Right hindlimb (tissue), 1 donor: ENCODE measurements at places on chromosomes 16 and 17.

DNA sequence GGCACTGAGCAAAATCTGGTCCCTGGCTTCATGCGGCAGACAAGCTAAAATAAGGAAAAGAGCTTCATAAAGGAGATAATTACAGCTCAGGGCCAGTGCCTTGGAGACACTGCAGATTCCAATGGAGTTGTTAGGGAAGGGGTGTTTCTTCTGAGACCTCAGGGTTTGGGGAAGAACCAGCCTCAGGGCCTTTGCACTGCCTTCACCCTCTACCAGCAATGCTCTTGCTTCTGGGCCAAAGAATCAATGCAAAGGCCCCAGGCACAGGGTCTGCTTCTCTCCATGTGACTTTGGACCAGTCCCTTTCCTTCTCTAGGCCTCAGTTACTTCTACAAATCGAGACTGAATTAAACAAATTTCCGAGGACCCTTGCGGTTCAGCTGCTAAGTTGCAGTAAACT is 36.2 kb upstream of the GAN start:
- no peak for DNase-seq

DNA sequence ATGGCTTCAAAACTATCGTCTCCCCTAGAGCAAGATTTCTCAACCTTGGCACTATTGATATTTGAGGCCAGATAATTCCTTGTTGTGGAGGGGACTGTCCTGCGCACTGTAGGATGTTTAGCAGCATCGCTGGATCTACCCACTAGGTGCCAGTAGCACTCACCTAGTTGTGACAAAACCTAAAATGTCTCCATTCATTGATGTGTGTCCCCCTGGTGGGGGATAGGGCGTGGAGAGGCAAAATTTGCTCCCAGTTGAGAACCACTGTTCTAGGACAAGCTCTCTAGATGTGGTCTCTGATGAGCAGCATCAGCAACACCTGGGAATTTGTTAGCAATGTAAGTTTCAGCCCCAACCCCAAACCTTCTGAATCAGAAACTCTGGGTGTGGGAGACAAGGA is 259.0 kb downstream of the XYLT1 start:
- no peak for DNase-seq

DNA sequence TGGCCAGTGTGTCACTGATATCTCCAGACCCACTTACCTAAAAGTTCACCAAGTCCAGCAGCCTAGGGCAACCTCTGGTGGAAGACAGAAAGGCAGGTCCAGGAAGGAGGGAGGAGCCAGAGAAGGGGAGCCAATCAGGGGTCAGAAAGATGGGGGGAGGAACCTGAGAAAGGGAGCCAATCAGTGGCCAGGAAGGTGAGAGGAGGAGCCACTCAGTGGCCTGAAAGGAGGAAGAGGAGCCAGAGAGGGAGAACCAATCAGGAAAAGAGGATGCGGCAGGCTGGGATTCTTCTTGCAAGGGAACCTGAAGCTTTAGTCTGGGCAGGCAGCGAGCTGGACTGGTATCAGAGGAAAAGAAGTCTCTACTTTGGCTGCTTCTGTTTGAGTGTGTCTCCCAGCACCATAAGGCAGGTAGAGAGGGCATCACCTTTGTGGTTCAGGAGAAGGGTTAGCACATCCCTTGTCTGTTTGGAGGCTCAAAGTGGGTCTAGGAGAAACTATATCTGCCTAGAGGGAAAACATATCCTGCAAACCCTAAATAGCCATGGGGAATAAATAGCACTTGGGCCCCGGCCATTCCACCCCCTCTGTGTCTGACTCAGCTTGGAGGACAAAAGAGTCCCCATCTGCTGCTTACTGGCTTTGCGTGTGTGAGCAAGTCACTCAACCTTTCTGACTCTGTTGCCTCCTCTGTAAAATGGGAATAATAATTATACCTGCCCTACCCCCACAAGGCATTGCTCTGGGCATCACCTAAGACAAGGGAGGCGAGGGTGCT is 43.4 kb upstream of the CRHR1 start:
- DNase-seq: peak; percentile 26

GRCh38 chr17:69207151-69207550 is 21.5 kb downstream of the ABCA10 start:
- no peak for DNase-seq

DNA sequence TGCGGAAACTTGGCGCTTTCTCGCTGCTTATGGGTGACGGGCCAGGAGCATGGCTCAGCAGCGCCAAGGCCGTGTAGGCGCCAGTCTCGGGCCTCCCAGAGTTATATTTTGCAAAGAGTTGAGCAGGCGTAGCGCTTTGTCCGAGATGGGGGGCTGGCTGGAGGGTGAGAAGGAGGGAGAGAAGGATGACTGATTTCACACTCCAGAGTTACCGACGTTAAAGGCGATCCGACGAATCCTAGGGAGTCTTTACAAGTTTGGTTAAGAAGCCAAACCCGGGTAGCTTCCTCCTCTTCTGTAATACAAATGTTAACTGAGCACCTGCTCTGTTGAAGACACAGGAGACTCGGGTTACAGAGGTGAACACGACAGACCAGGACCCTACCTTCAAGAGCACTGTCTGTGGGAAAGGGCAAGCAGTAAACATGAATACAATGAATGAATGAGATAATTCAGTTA is 782 bp downstream of the POLR2A start:
- no peak for DNase-seq

GRCh38 chr17:14078027-14078426 is 8.7 kb downstream of the COX10 start:
- DNase-seq: no peak

DNA sequence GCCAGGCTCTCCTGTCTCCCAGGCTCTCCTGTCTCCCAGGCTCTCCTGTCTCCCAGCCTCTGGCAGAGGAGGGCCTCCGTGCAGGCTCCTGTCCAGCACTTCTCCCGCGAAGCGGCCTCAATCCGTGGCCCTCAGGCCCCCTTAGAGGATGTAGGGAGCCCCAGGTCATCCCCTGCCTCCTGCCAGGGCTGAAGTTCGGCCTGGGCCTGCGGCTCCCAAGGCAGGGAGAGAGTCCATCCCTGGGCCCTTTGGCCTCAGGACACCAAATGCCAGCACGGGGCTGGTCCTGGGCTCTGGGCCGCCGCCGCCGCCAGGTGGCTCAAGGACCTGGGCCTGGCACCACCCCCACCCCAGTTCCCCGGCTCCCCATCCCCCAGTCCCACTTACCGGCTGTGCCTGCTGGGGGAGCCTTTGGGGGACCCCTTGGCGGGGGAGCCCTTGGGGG is 370 bp downstream of the EVPL start:
- no peak for DNase-seq

GRCh38 chr17:40602445-40603443 is 37.5 kb upstream of the CCR7 start:
- no peak for DNase-seq

DNA sequence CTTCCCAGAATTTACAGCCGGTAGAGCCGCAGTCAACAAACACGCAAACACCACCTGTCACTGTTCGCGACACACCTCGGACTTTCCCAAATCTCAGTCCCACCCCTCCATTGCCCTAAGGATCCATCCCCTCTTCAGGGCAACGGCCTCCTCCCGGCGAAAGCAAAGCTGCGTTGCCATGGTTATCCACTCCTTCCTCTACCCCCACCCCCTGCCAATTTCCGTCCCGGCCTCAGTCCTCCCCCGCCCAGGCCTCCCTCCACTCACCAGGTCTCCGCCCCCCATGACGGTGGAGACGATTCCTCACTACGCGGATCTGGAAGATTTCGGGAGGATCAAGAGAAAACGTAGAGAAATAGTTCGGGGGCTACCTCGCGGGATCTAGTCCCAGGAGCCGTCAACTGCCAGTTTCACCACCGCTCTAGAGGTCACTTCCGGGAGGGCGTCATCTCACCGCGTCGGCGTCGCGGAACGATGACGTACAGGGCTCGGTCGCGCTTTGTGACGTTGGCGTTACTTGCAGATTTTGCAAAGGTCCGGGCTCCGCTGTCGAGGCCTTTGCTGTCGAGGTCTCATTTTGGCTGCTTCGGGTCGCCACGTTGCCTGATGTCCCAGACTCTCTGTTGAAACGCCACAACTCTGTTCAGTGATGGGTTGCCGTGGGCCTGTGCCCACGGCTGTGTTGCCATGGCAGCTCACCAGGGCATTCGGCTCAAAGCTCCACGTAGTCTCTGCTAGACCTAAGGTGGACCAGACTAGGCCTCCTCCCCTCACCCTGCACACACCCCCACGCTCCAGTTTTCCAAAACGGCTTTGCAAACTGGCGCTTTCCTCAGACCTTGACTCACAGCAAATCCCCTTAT is at the start of gene CWC25:
TSS of gene CWC25 (minus strand) at position 423 of the 863 bp plus-strand sequence. CDS start at position 285, 138 bp downstream.
- peak; percentile 98 for DNase-seq

- no peak for DNase-seq
Observed at GRCh38 chr16:85968041-85968920, 69.3 kb downstream of the IRF8 start.

DNA sequence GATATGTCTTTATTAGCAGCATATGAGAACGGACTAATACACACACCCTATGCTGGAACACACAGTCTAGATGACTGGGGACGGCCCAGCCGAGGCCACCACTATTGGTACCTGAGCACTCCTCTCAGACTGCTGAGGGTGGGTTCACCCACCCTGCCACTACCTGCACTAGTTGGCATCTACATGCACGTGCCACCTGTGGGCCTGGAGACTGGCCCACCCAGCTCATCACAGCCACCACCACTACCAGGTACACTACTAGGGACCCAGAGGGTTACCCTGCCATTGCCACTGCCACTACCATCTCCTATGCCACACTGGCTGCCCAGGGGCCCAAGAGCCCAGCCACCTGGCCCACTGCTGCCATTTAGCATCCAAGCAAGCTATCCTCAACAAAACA is 32.5 kb downstream of the MEAK7 start:
- DNase-seq: no peak

GRCh38 chr16:86662195-86662594 is 83.8 kb downstream of the FOXL1 start:
- DNase-seq: no peak

DNA sequence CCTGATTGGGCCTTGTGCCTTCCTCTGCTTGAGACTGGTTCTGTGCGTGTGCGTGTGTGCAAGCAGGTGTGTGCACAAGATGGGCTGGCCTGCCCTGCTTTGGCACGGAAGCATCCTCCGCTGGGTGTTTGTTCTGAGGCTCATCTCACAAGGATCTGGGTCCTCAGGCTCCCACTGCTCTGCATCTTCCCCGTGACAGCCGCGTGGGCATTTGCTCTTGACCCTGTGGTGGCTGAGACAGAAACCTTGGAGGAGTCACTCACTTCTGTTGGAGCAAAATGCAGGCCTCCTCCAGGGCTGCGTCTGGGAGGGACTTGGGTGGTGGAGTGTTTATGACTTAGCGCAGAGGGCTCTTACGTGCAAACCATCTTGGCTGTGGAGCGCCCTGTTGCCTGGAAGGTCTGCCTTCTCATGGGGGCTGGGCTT is 119.2 kb downstream of the RPTOR start:
- no peak for DNase-seq

DNA sequence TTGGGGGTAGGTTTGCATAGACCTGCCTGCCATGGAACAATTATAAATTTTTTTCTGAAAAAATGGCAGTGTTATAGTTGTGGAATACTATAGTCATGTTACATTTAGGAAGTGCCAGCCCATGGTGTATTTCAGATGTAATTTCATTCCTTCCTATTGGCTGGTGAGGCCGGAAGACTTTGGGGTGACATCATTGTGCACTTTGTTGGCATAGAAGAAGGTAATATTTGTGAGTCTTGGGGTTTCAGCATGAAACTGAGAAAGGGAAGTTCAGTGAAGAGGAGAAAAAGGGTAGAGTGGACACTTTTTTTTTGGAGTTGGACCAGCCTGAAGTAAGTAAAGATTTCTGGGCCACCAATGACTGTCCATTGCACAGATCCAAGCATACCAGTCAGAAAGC is 16.0 kb upstream of the HEATR6 start:
- DNase-seq: no peak

DNA sequence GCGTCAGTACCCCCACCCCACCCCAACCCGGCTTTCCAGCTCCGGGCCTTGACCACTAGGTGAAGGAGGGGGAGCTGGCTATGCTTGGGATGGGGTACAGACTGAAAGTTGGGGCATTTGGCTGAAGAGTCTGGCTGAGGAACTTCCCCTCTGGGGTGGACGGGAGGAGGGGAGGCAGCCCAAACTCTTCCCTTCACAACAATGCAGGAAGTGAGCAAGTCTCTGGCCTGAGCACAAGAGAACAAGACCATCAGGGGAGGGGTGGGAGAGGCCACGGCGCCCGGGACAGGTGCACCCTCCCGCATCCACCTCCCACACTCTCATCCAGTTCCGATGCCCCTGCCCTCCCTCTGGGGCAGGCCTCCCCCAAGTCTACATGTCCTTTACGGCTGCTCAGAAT is 5.6 kb downstream of the USH1G start:
- no peak for DNase-seq

DNA sequence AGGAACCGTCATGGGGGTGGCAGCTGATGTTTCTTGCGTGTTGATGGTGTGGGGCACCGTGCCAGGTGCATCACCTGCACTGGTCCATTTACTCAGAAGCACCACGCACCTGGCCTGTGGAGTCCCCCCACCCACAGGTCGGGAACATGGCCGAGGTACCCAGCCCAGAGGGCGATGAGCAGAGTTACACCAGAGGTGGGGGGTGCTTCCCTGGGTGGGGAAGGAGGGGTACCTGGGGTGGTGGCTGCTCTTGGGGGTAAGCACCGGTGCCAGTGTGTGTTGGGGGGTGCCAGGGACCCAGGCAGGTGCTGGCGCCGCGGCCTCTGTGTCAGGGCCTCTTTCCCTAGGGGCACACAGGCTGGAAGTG is 5.0 kb upstream of the ZNF750 start:
- no peak for DNase-seq

DNA sequence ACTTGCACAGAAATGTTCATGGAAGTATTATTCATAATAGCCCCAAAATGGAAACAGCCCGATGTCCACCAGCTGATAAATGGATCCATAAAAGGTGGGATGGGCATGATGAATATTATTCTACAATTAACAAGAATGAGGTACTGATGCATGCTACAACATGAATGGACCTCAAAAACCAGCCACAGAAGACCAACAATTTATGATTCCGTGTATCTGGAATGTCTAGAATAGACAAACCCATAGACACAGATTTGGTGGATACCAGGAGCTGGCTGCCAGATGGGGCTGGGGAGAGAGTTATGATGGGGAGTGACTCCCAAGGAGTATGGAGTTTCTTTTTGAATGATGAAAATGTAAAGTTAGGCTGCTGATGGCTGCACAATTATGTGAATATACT is 10.8 kb upstream of the NAGLU start:
- no peak for DNase-seq

GRCh38 chr17:78777881-78778280 is 4.2 kb downstream of the CYTH1 start:
- no peak for DNase-seq

DNA sequence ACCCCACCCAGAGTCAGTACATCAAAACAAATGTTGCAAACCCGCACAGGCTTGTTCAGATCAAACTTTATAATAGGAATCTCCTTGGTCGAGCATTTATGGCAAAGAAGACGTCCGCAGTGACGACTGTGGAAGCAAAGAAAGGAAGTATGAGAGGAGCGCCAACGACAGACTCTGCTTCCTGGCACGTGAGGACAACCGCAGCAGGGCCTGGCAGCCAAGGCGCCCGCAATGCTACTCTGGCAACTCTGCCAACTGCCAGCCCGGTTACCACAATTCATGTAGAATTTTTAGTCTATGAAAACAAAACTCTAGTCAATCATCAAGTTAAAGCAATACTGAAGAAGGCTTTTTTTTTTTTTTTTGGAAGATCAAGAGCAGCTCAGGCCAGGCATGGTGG is 24.8 kb downstream of the CYB5D2 start:
- DNase-seq: no peak
